ENCODE measurements at places on chromosomes 6 and 20. TPM values are rescaled to one million over a fixed set of nuclear protein-coding genes. Genes with fewer than 3 reads are reported as not detected.
A peak's percentile ranks its signal among the peaks of the same experiment; 100 is the strongest.

DNA sequence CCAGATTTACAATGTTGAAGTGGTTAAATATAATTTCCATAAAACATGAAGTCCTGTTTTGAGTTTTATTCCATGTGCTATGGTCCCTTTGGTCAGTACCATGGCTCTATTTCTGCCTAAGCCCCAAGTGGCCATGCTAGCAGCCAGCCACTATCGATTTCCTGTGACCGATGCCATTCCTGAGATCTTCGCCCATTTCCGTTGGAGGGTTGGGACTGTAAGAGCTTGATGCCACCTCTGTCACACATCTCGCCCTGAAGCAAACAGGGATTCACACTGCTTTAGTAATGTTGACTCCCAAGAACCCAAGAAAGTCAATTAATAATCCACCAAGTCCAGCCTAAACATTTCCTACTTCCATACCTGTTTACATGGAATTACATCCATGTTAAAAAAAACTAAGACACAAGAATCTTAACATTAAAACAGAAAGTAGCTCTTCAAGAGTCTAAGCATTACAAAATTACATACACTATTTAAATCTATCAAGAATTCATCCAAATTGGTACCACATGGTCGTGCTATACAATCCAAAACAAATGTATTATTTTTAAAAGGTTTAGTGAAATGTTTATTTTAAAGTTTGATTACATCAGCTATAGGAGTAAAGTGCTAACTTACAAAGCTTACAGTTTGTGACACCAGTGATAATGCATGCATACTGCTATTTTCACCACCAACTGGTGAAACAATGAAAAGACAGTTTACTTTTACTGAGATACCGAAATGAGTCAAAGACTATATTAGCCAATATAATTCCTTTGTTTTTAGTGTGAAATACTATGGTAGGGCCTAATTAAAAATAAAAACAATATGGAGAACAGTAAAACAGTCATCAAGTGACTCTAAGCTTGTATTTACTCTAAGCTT is 2.5 kb downstream of the RBM39 start:
- peak; percentile 34 for DNase-seq

DNA sequence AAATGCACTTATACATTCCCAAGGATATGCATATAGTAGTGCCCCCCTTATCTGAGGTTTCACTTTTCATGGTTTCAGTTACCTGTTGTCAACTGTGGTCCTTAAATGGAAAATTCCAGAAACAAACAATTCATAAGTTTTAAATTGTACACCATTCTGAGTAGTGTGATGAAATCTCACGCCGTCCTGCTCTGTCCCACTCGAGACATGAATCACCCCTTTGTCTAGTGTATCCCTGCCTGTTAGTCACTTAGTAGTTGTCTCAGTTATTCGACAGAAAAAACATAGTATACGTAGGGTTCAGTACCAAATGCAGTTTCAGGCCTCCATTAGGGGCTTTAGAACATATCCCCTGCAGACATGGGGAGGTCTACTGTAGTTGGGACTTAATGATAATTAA is 57.0 kb downstream of the MAP1LC3A start:
- no peak for DNase-seq

DNA sequence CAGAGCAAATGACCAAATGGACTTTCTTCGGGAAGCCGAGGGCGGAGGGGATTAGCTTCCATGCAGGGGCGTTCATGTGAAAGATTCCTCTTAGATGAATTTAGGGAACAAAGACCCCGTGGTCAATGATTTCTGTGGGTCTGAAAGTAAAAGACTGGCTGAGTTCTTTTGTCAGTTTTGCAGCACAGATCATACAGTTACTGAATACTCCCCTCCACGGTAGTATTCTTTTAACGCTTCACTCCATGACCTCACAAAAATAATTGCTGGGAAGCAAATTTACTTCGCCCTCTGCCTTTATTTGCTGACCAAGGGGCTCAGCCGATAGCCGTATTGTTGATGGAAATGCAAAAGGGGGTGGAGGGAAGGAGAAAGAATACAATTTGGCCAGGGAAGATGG is 86.0 kb upstream of the SALL4 start:
- DNase-seq, result no peak

Gene CD93
- 0.03 TPM for total RNA-seq

GRCh38 chr20:16539280-16540021 is 33.8 kb downstream of the KIF16B start:
- DNase-seq, result no peak

DNA sequence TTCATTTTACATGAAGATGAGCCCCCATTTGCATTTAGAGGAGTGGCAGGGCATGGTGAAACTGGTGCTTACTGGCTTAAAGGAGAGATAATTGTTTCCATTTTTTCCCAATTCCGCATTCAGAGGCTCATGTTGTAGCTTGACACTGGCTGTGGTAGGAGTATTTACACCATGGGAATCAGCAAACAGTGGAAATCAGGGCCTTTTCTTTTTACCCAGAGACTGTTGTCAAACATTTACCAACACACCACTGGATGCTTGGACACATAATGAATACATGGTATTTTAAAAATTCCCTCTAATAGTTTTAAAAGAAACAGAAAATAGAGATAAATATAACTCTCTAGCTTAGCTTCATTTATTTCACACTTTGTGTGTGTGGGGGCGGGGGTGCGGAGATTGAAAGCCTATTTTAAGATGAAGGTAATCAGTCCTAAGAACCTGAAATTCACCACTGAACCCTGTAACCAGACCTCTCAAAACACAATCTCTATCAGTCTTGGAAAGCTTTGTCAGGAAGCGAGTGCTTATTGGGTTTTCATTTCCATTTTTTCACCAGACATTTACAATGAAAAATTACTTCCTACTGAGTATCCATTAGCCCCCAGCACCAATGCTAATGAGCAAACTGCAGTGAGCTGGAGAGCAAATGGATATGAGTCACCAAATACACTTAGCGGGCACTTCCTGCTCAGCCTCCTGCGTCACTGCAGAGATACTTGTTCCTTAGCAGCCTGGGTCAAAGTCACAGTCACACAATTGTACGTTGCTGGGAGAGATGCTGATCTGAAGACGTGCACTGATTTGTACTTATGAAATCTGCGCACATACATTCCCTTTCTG is 532.0 kb downstream of the BCKDHB start:
- peak; percentile 91 for DNase-seq

DNA sequence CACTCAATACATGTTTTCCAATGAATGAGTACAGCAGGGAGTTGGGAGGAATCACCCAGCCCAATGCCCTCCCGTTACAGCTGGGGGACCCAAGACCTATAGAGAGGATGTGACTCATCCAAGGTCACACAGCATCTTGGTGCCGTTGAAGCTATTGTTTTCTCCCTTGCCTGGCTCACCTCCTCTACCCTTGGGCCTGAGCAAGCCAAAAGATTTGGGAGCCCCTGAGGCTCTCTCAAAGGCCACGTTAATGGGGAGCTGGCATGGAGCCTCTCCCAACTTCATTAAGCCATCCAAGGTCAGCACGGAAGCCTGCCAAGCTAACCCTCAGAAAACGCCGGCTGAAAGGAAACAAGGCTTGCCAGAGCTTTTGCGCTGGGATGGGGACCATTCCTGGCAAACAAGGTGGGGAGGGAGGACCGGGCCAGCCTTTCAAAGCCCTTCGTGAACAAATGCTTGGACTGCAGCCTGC is 30.4 kb downstream of the KCNB1 start:
- DNase-seq, result peak; percentile 52

Gene LY6G6C
- total RNA-seq, result not detected

DNA sequence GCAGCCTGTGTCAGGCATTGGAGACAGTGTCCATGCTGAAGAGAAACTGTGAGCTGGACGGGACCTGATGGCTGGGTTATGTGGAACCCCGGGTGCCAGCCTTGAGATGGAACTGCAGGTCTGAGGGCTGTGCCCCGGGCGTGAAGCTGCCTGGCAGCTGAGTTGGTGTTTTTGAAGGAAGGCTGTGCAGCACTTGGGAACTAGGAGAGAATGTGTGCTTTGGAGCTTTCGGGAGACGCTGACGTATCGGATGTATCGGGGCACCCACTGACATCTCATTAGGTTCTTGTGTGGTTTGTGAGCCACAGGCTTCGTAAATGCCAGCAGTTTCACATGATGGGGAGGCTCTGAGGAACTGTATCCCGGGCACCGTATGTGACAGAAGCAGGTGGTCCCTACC is 2.2 kb downstream of the DLGAP4 start:
- no peak for DNase-seq

GRCh38 chr20:62238569-62239277 is 402 bp downstream of the OSBPL2 start:
- DNase-seq, result no peak

Gene PRR18
- not detected for total RNA-seq
